ENCODE measurements at places on chromosomes 6 and 20.

GRCh38 chr6:33173535-33174180 lies 18.6 kb downstream of the COL11A2 start:
- DNase-seq: no peak

DNA sequence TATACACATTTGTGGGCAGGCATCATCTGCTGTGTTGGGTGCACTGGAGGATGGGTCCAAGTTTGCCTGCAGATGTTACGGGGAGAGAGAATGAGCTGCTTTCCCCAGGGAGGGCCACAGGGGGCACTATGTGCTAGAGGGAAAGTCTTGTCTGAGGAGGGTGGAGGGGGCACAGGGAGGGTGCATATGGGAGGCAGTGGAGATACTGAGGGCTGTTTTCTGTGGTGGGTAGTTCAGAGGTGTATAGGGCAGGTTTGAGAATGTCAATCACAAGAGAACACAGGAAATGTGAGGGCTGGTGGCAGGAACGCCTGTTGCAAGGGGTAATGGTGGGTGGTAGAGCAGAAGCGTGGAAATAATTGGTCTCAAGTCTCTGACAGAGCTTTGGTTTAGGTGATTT lies 7.7 kb upstream of the PTPRA start:
- peak; percentile 25 for DNase-seq

DNA sequence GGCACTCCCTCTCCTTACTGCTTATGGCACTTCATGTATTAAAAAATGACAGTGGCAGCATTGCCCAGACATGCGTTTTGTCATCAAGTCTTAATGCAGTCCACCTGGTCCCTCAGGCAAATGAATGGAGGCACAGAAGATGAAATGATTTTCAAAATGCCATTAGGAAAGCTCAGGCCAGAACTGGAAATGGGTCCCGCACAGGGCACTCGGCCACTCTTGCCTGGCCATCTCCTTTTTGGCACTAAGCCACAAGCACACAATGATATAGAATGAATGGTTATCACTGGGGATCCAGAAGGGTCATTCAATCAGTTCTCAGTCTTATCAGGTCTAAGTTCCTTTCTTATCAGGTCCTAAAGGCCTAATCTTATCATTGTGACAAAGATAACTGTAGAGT lies 15.6 kb downstream of the MAS1 start:
- no peak for DNase-seq

DNA sequence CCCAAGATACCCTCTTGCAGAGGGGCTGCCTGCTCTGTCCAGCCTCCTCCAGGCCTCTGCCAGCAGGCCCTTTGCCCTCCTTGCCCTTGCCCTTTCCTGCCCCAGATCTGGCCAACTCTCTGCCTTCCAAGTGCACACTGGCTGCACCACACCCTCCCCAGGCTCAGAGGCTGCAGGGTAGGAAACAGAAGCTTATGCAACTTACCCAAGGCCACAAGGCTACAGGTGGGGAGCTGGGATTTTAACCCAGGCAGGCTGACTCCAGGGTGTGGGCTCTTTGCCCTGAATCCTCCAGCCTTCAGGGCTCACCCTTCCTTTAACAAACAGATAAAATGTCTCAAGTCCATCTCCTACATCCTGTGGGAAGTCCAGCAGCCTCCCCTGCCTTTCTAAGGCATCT lies 14.5 kb upstream of the TRAF3IP2 start:
- DNase-seq: no peak

GRCh38 chr6:125807293-125807692 lies 16.5 kb downstream of the NCOA7 start:
- no peak for DNase-seq

DNA sequence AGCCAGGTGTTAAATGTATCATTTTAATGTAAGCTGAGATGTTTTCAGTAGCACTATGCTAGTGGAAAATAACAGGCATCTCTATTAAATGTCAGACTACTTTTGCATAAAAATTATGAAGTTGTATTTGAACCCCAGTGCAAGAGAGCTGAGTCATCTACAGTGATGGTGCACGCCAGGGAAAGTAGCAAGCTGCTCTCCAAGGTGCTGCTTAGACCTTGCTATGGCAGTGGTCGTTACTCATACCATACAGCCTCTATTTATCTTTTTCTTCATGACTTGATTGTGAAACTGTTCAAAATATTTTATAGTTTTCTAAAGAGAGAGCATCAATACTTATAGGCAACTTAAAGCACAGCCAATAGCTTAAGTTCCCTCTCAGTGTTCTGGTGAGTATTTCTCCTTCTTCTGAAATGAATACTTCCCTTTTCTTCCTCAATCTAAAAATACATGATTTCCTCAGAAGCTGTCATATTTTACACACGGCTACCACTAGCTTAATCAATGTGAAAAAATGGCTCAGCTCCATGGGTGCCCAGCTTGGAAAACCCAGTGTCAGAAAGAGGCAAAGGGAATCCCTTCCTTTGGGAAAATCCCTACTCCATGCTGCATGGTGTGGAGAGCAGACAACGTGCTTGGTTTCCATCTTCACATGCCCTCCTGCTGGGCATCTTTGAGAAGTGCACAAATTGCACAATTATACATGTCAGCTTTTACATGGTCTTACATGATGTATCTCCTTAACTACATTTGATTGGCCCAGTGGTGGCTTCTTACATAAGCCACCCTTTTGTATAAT lies 105.6 kb downstream of the ELOVL4 start:
- no peak for DNase-seq

- DNase-seq: no peak
Observed at GRCh38 chr6:132511210-132511830, 1.6 kb downstream of the STX7 start.

GRCh38 chr20:25076201-25076600 lies 5.7 kb downstream of the VSX1 start:
- no peak for DNase-seq

GRCh38 chr6:129500958-129501739 lies 208.8 kb downstream of the ARHGAP18 start:
- DNase-seq: peak; percentile 32

DNA sequence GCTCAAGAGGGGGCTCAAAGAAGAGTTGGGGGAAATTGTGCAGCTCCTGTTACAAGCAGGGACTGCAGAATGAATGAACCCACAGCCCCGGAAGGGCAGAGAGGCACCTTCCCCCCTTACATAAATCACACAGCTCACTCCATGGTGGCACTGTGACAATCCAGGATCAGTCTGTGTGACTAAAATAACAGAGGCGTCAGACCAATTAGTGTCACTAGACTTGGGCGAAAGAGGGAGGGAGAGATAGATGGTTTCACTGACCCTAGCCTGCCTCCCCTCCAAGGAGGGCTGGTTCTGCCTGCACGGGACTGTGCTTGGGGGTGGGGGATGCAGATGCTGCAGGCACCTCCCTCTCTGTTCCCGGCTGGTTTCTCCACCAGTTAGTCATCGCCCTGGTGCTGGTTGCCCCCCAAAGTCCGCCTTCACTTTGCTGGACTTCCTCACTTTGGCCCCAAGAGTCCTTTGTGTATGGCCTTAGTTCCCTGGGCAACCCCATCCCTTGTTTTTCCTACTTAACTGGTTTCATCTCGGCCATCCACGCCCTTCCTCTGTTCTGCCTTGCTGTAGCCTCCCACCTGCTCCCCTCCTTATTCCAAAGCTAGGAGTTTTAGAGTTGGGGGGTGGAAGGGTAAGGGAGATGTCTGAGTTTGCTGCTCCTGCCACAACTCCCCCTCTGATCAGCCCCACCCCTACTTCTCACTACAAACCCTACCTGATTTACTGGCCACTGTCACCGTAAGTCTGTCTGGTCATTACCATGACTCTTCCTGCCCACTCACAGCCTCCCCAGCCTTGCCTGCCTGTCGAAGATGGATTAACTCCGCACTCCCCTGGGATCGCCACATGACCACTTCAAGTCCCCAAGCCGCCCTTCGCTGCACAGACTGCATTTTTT lies 17.7 kb downstream of the CCDC167 start:
- no peak for DNase-seq

GRCh38 chr20:47319517-47320252 lies 36.8 kb downstream of the ZMYND8 start:
- DNase-seq: no peak

- no peak for DNase-seq
Observed at GRCh38 chr6:112906726-112907125, 559.6 kb downstream of the RFPL4B start.

GRCh38 chr20:37502654-37503053 lies 18.4 kb upstream of the NNAT start:
- no peak for DNase-seq

DNA sequence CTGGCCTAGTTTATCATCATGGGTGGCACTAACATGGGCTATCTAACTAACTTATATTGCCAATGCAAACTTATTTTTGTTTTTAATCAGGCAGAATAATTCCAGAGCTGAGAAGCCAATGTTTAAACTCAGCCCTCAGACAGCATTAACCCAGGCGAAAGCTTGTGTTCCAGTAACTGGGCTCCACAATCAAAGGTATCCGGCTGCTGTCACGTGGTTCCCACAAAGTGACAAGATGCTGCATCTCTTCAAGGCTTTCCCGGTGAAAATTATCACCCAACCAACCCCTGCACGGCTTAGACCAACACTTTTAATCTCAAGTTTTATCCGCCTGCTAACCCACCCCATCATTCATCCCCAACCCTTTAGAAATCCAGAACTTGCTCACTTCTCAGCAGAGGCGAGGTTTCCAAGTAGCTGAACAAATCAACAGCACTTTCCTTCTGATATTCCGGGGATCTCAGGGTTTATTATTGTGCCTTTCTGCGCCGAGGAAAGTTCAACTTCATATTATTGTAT lies 885 bp downstream of the MTCL3 start:
- DNase-seq: no peak

All from activated CD4-positive, alpha-beta T cell treated with anti-CD3 and anti-CD28 coated beads, Interleukin-2, amount 50 U/mL, for 24 hours (primary cell).